ENCODE measurements at places on chromosomes 2 and 18.

GRCh38 chr2:144032566-144032965, 487.4 kb downstream of the ZEB2 start:
- no peak for DNase-seq

- DNase-seq = no peak
Measured at GRCh38 chr2:138030459-138030858, 66.2 kb downstream of the HNMT start.

DNA sequence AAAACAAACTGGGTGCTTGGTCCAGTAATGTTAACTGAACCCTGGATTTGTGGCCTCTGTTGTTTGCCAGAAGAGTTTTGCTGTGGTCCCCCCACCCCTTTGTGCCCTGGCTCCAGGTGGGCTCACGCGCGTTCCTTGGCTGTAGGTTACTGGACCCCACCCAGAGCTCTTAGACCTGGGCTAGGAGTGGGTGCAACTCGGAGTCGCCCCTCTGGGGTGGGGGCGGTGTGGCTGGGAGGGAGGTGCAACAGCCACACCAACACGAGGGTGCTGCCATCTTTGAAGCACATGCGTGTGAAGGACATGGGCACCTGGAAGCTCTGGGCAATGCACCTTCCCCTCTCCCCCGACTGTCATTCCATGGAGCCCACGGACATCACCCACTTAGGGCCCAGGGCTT, 92.7 kb downstream of the USP40 start:
- DNase-seq = peak; percentile 67

- DNase-seq = no peak
Measured at GRCh38 chr18:3842844-3843243, 392.9 kb downstream of the TGIF1 start.

DNA sequence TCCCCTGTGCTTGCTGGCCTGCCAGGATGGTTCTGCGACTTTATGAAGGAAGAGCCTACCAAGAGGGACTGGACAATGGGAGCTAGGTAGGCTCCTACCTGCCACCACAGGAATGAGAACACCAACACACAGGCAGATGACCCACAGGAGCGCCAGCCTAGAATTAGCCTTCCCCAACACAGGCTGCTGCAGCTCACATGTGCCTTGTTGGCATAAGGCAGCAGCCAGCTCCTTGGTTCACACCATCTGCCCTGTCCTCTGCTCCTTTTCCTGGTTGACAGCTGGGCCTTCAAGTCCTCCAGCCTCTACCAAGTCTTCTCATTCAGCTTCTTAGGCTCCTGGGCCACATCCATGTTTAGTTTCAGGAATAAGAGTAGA, 705.4 kb upstream of the RAB6C start:
- no peak for DNase-seq

DNA sequence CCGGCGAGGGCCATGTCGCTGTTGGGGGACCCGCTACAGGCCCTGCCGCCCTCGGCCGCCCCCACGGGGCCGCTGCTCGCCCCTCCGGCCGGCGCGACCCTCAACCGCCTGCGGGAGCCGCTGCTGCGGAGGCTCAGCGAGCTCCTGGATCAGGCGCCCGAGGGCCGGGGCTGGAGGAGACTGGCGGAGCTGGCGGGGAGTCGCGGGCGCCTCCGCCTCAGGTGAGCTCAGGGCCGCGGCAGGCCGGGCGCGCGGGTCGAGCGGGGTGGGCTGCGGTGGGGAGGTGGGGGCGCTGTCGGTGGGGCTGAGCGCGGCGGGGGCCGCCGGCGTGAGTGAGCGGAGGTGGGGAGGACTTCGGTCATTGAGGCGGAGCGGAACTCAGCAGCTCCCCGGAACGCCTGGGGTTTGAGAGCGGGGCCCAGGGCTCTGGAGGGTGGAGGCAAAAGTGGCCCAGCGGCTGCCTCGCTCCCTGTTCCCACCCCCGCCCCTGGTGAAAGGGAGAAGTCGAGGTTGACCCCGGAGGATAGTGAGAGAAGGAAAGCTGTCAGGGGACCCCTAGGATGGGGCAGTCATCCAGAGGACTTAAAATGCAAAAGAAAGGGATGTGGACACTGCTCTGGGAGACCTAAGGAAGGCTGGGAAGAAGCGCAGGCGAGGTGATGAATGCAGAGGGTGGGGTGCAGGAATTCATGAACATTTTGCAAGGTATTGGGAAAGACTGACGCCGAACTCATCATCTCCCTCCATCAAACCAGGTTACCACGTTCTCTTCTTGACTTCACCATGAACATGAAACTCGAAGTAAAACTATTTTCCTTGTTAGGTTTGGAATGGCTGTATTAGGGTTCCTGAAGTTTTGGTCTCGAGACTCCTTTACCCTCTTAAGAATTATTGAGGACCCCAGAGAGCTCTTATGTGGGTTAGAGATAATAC, 633 bp downstream of the MALT1 start:
- peak; percentile 70 for DNase-seq

GRCh38 chr2:208189069-208189809, 591 bp downstream of the C2orf80 start:
- no peak for DNase-seq

- DNase-seq = no peak
Measured at GRCh38 chr2:15166878-15167277, 394.3 kb downstream of the NBAS start.

- DNase-seq = no peak
Measured at GRCh38 chr2:177243476-177243875, 21.1 kb downstream of the NFE2L2 start.

- no peak for DNase-seq
Measured at GRCh38 chr2:43934567-43934966, 61.2 kb downstream of the LRPPRC start.

- no peak for DNase-seq
Measured at GRCh38 chr2:237727363-237727762, 71.2 kb upstream of the RBM44 start.

- no peak for DNase-seq
Measured at GRCh38 chr2:100785626-100786296, 34.2 kb upstream of the NPAS2 start.

- no peak for DNase-seq
Measured at GRCh38 chr2:15841776-15842560, 98.4 kb upstream of the MYCN start.

- no peak for DNase-seq
Measured at GRCh38 chr2:160783474-160783873, 289.9 kb upstream of the RBMS1 start.

- no peak for DNase-seq
Measured at GRCh38 chr18:9001209-9001608, 101.3 kb upstream of the NDUFV2 start.

DNA sequence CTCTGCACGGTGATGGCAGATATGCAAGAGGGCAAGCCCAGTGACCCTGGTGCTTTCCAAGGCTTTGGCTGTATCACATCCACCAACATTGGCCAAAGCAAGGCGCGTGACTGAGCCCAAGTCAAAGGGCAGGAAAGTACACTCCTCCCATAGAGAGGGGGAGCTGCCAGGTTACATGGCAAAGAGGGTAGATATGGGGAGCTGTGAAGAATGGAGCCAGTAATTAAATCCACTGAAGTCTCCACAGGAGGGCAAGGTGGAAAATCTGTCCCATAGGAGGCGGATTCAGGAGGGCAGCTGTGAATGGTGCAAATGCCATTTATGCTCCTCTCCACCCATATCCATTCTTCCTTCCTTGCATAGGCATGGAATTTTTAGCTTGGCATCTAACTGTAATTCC, 44.6 kb upstream of the THOC1 start:
- DNase-seq = no peak

- DNase-seq = no peak
Measured at GRCh38 chr2:190846746-190847145, 33.9 kb upstream of the GLS start.

DNA sequence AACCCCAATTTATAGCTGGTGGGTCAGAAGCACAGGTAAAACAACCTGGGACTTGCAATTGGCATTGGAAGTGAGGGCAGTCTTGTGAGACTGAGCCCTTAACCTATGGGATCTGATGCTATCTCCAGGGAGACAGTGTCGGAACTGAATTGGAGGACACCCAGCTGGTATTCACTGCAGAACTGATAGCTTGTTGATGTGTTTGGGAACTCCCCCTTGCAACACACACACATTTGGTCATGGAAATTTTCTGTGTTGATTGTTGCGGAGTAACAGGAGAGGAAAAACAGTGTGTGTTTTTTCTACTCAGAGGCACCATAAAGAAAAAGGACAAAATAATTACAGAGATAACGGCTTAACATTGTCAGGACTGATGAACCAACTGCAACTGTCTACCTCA, 16.1 kb downstream of the TPGS2 start:
- no peak for DNase-seq

- no peak for DNase-seq
Measured at GRCh38 chr2:34729845-34730244, 1130.7 kb upstream of the FAM98A start.

GRCh38 chr18:14930076-14930475, 182.1 kb downstream of the ANKRD30B start:
- DNase-seq = no peak

- DNase-seq = no peak
Measured at GRCh38 chr18:68735483-68736343, 20.8 kb upstream of the TMX3 start.

GRCh38 chr2:227117852-227118251, 46.2 kb downstream of the COL4A4 start:
- DNase-seq = no peak

GRCh38 chr2:237184192-237184918, 98.7 kb downstream of the COPS8 start:
- no peak for DNase-seq

DNA sequence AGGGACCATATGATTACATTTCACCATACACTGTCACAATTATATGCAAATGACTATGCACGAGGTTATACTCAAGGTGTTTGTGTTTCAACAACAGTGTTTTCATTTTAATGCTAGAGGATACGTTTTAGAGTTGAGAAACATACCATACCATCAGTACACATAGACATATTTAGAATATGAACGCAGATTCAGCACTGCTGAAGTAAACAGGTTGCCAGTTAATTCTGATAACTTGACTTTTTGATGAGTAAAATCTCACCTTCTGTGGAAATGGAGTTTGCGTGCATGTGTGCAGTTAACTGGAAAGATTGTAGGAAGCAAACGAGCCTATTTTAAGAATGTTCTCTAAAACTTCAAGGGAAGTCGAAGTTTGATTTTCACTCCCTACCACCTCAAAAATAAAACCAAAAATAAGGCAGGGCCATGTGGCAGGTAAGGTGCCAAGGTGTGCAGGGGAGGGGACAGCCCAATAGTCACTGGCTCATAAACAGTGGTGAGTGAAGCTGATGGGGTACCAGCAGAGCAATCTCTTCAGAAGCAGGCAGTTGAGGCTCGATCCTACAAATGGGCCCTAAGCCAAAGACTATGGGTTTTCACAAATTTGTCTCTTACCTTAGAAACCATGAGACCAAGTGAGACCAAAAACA, 213.1 kb downstream of the IKZF2 start:
- no peak for DNase-seq

DNA sequence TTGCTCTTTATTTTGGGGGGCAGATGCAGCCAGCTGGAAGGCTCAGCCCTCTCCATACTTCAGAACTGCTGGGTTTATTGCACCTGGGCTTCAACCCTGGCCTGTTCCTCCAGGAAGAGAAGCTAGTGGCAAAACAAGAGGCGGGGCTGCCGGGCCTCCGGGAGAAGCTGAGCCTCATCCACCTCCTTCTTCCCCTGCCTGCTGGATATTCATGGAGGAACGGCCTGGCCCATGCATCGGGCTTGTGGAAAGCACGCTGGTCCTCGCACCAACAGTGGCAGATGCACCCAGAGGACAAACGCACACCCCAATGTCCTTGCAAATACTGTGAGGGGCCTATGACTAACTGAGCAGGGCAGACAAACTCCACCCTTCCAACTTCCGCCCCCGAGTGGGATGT, 30.6 kb downstream of the FAM178B start:
- peak; percentile 35 for DNase-seq

- DNase-seq = no peak
Measured at GRCh38 chr2:122713800-122714199, 958.3 kb downstream of the TSN start.

GRCh38 chr18:38807915-38808314, 1242.3 kb upstream of the CELF4 start:
- DNase-seq = no peak

DNA sequence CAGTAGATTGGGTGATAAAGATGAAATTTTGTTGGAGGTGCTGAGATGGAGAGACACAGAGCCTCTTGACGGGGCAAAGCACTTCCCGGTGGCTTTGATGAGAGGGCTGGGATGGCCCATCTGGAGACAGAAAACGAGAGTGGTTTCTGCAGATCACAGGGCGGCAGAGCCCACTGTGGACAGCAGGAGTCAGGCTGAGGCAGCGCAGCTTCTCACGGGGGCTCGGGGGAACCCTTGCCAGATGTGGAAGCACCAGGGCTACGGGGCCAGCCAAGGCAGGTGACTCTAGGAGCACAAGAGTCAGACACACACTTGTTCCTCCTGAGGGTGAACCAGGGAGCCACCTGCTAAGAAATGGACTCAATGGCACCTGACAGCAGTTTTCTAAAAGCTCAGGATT, 78.5 kb downstream of the TPO start:
- DNase-seq = no peak

DNA sequence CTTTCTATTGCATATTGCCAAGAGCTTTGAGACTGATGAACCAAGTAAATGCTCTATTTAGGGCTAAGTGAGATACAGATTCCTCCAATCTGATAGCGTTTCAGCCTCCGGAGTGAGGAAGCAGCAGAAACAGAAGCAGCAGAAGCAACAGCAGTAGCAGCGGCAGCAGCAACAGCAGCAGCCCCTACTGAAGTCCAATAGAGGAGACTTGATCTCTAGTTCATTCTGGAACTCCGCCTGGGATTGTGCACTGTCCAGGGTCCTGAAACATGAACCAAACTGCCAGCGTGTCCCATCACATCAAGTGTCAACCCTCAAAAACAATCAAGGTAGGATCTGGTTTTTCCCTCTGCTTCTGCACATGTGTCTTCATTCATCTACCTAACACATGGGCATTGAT, at the start of gene DPP10:
DPP10 (plus strand) TSS at position 132 of the 400 bp plus-strand sequence.
- peak; percentile 48 for DNase-seq
